SW 1271 (cell line): ENCODE measurements at places on chromosomes 5 and 9.

GRCh38 chr5:169758886-169759285, 121.8 kb downstream of the DOCK2 start:
- DNase-seq = no peak

DNA sequence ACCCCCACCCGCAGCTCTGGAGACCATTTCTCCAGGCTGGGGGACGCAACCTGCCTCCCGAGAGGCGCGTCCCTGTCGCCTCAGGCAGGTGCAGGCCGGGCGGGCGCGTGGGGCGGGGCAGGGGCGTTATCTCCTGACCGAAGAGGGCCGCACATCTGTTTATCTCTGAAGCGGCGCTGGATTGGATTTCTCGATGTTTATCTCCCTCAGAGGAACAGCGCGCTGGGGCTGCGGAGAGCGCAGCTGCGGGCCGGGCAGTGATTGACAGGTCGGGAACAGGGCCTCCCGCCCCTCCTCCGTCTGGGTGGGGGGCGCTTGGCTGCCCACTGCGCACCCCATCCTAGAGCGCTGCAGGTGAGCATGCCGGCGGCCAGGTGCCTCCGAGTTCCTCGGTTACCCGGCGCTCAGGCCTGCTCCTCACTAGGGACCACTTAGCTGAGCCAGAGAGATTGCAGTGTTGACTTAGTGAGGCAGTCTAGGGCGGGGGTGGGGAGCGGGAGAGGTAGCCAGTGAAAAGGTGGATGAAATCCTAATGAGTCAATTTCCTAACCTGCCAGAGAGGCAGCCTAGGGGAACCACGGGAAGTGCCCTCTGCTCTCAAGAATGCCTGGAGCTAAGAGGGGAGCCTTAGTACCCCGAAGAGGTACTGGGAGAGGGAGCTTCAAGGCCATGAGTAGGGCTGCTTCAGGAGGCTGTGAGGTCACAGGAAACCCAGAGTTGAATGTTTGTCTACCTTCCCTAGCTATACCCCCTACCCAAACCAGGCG, 39.6 kb upstream of the TIFAB start:
- DNase-seq = no peak

DNA sequence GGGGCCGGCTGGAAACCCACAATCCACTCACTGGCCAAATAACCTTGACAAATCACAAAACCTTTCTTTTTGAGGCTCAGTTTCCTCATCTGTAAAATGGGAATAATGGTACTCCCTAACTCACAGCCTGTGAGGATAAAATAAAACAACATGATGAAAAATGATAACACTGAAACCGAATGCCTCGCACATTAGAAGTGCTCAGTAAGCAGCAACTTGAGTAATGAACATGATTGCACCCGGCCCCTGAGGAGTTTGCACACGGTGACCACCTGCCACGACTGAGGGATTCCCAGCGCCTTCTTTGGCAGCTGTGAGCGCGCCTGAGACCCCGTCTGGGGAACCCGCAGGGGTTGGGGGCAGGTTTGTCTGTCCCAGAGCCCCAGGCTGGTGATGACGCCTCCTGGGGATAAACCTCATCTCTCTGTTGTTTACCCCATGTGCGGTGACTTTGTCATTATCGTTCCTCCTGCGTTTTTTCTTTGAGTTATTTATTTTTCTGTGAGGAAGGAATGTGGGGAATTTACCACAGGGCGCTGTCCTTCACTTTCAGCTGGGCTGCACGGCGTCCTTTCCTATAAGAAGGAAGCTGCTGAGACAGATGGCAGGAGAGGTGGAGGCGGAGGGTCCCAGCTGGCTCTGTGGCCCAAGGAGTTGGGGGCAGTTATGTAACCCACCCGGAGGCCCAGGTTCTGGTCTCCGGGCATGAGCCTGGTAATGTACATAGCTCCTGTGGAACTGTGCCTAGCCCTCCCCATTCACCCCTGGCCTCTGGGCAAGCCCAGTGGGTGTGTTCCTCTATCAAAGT, 3.0 kb upstream of the SYNPO start:
- DNase-seq = peak; percentile 41

DNA sequence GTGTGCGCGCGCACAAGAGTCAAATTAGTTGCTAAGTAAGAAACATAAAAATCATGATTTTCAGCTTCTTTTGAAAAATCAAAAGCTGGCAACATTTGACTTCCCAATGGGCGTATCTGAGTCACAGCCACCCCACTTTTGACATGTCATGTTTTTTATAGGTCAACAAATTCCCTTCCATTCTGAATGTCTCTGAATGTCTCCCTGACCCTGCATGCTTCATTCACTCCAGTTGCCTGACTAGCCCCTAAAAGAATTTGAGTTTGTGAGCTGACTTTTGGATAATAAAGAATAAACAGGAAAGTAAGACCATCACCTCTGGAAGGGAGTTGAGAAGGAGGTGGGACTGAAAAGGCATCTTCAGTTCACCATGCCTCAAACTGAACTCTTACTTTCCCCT, 20.2 kb upstream of the GLIS3 start:
- no peak for DNase-seq

GRCh38 chr5:120454094-120454798, 9.9 kb upstream of the PRR16 start:
- DNase-seq = no peak

- DNase-seq = no peak
Observed at GRCh38 chr9:137317021-137317717, 15.1 kb upstream of the NRARP start.

DNA sequence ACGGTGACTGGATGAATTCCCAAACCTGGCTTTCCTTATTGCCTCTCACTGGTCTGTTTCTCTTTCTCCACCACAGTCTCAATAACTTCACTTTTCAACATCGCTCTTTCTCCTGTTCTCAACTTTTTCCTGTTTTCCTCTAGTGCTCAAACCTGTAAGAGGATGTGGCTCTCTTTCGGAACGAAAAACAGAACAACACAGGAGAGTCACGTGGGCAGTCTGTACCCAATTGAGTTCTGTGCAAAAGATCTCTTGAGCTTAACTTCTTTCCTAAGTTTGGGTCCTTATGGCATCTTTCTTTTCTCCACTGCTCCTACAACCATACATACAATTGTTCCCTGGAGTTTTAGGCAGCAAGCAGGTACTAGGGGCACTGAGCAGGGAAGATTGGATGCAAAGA, 8.9 kb downstream of the HAVCR1 start:
- no peak for DNase-seq

- DNase-seq = no peak
Observed at GRCh38 chr5:1057485-1058082, 49.0 kb downstream of the NKD2 start.

GRCh38 chr9:13554626-13555025, 275.1 kb upstream of the MPDZ start:
- no peak for DNase-seq

DNA sequence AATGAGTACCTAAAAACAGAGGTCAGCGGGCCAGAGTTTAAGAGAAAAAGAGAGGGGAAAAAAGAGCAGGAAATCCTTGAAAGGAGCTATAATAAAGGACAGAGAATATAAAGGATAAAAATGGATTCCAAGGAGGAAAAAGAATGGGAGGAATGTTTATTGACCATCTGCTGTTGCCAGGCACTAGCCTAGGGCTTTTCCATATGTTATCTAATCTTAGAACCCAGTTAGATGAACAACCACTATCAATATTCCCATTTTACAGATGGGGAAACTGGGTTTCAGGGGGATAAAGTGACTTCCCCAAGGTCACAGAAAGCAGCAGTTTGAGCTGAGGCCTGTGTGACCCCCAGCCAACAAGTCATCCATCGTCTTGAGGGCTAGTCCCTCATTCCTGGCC, 232.5 kb downstream of the NR3C1 start:
- DNase-seq = no peak

DNA sequence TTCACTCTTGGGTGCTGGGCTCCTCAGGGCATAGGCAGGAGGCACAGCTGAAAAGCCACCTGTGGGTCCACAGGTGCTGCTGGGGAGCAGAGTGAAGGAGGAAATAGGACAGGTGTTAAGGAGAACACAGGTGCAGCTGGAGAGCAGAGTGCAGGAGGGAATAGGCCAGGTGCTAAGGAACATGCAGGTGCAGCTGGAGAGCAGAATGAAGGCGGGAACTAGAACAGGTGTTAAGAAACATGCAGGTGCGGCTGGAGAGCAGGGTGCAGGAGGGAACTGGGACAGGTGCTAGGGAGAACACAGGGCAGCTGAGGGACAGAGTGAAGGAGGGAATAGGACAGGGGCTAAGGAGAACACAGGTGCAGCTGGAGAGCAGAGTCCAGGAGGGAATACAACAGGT, 43.8 kb upstream of the PLEKHG4B start:
- DNase-seq = no peak

- DNase-seq = no peak
Observed at GRCh38 chr5:93723681-93724080, 17.7 kb downstream of the POU5F2 start.

DNA sequence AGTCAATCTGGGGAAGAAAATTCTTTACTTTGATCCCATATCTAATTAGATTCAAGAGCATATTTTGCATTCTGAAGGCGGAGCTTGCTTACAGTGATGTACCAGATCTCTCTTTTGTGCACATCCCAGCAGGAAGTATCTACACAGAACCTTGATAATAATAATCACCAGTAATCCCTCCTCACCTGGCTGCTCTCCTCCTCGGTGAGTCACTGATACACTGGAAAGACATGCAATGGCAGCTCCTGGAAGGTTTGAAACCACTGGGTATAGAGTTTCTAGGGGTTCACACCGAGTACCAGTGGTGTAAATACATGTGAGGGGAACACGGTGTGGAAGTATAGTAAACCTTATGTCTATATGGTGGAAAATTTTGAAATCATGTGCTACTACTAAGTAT, 205.5 kb upstream of the TARS1 start:
- no peak for DNase-seq

- DNase-seq = no peak
Observed at GRCh38 chr9:96540106-96540505, 79.5 kb downstream of the CDC14B start.

- DNase-seq = peak; percentile 92
Observed at GRCh38 chr5:154858297-154858971, at the start of gene CNOT8. Gene CNOT8, plus strand, starts transcription at chr5:154858627. Its CDS starts 4,652 bp downstream, at chr5:154863279.

- no peak for DNase-seq
Observed at GRCh38 chr5:68478301-68479095, 262.9 kb downstream of the PIK3R1 start.

DNA sequence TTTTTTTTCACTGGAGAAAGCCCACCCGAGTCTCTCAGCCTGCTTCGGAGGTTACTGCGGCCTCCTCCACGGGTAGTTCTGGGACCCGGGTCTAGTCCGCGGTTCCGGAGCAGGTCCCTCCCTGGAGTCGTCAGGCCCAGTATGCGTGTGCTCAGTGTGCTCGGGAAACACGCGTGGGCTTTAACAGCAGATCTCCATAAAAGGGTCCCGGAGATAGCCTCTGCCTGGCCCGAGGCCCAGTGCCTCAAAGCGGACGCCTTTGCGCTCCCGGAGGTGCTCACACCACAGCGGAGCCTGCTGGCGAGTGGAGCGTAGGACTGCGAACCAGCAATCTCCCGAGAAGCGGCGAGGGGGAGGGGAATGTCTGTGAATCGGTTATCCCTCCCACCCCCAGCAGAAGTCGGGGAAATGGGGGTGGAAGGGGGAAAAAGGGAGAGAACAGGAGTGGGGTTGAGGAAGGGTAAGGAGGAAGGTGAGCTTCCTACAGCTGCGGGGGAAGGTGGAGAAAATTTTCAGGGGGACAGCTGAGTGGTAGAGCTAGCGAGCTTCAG, 28.7 kb downstream of the CDKN2A start:
- no peak for DNase-seq

- no peak for DNase-seq
Observed at GRCh38 chr5:110865400-110866094, 126.7 kb downstream of the SLC25A46 start.

GRCh38 chr9:131660466-131661405, 79.1 kb downstream of the RAPGEF1 start:
- DNase-seq = no peak

DNA sequence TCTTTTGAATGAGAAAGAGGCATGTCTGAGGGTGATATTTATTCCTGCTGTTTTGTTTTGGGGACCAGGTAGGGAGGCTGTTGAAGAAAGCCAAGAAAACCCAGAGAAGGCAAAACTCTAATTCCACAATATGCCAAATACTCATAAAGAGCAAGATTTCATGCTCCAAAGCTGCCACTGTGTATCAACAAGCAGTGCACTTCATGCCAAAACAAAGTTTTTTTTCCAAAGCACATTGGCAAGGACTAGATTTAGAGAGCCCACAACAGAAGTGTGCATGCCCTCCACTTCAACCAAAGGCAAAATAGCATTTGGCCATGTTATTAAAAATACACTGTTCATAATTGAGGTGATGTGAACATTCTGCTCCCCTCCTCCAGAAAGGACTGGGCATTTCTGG, 229.9 kb downstream of the EBF1 start:
- DNase-seq = no peak

DNA sequence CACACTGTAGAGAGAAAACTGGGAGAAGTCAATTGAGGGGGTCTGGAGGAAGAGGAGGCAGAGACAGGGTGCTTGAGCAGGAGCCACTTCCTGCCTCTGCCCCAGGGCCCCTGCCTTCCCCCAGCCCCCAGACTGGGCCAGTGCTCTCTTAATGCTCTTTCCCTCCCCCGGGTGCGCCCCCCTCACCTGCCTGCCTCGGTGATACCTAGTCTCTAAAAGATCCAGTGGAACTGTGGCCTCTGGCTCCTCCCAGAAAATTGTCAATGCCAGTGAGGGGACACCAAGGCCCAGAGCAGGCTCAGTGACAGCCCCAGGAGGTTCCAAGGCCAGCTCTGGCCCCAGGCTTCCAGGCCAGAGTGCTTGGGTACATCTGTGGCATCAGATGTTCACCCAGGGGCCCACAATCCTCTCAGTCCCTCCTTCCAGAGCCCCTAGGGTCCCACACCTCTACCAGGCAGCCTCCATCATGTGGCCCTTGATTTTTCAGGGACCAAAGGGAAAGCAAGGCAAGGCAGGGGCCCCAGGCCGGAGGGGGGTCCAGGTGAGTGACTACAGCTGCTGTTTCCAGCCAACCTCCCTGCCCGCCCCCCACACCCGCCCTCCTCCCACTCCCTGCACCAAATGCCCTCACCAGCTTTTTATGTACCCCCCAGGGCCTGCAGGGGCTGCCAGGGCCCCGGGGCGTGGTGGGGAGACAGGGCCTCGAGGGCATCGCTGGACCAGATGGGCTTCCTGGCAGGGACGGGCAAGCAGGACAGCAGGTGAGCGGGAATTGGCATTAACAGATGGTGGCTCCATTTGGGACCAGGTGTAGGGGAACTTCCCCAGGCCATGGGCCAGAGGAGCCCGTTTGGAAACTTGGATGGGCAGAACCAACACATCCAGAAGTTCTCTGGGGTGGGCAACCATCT, 33.1 kb upstream of the ORM1 start:
- DNase-seq = no peak

DNA sequence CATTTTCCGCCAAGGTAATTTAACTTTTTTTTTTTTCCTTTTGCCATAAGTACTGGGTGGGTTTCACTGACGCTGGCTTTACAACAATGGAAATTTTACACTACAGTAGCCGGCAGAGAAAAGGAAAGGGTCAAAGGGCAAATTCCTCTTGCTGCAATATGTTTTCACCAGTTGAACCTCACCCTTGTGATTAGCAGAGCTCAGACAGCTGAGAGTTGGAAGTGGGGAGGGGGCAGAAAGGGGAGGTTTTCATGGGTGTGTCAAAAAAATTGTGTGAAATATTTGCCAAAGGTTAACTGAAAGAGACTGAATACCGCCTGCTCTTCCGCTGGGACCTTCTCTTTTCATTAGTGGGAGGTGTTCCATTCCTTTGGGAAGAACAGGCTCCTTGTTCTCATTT, 296.9 kb downstream of the ADAMTS6 start:
- DNase-seq = no peak

GRCh38 chr5:52771343-52772039, 16.2 kb upstream of the ITGA1 start:
- no peak for DNase-seq
